Stomach (tissue), 19 donors: ENCODE measurements at places on chromosomes 2 and 18. TPM values are rescaled to one million over a fixed set of nuclear protein-coding genes. Genes with fewer than 3 reads are reported as not detected.

DNA sequence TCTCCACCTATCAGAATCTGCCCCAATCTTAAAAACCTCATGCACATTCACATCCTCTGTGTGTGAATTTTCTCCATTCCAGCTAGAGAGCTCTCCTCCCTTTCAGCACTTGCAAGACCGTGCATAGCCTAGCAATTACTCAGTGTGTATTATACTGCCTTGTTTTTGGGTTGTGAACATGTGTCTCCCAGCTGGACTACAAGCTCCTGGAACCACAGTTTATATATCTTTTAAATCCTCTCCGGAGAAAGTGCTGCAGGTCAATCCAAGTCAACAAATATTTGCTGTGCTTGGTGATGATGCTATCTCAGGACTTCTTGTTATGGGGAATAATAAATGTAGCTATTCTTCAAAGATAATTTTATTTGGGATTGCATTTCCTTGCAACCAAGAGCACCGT, 58.2 kb upstream of the MEX3C start:
- DNase-seq = no peak

DNA sequence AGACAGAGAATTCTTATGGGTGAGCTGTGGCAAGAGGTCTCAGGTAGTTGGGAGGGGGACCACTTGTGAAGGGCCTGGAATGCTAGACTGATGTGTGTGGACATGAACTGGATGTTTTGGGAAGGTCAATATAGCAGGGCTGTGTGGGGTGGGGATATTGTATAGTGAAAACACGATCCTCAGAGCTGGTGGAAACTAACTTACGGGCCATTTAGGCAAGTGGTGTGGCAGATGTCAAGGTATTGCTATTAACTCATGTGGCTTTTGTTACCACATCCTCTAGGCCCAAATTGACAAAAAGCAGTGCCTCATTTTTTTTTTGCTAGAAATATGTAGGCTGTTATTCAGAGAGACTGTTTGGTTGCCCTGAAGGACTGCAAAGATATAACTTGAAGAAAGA, 8.0 kb upstream of the GALNT1 start:
- DNase-seq = no peak

GRCh38 chr2:129806990-129807389, 172.5 kb upstream of the RAB6C start:
- no peak for DNase-seq

DNA sequence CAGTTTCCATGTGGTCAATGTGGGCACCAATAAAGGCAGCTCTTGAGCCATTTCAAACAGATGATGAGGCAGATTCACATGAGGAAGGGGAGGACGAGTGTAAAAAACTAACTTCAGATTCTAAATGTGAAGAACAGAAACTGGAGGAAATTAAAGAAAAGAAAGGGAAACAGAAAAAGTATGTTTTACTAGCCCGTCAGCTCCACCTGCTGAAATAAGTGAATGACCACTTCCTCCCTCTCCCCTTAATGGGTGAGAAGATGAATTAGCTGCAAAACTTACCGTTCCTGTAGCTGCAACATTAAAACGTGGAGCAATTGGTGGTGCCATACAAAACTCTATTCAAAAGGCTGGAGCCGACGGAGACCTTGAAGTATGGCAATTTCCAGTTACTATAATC, 203.5 kb downstream of the UXS1 start:
- DNase-seq = no peak

DNA sequence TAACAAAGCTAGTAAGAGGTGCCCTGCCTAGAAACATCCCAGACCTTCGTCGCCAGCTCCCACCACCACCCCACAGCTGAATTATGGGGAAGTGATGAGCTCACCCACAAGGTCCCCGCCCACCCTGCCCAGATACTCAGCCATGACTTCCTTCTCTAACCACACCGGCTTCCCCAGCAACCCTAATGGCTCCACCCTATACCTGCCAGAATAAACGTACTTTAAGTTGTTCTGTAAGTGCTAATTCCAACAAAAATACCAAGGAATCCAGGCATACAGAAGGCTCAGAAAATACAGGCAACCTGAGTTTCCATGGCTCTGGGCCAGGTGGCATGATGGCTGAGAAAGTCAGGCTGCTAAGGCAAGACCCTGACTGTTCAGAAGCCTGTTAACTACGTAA, 39.1 kb downstream of the TMEM163 start:
- DNase-seq = no peak

- DNase-seq = peak; percentile 74
Measured at GRCh38 chr2:26033270-26033817, 540 bp upstream of the RAB10 start.

The ARHGEF33 gene
- not detected for total RNA-seq

DNA sequence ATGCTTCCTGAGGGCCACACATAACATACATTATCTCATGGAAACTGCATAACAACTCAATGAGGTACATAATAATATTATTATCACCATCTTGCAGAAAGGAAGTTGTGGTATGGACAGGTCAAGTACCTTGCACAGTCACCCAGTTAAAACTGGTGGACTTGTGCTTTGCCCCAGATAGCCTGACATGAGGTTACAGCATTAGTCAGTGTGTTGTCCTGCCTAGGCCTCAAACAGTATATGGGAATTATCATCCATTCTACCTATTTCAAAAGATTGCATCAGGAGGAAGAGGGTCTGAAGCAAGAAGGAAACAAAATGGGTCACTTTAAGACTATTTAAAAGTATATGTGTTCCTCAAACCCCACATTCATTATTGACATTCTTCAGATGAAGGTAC, 5.4 kb upstream of the ANTXR1 start:
- no peak for DNase-seq

GRCh38 chr2:138029276-138029675, 65.0 kb downstream of the HNMT start:
- DNase-seq = no peak

DNA sequence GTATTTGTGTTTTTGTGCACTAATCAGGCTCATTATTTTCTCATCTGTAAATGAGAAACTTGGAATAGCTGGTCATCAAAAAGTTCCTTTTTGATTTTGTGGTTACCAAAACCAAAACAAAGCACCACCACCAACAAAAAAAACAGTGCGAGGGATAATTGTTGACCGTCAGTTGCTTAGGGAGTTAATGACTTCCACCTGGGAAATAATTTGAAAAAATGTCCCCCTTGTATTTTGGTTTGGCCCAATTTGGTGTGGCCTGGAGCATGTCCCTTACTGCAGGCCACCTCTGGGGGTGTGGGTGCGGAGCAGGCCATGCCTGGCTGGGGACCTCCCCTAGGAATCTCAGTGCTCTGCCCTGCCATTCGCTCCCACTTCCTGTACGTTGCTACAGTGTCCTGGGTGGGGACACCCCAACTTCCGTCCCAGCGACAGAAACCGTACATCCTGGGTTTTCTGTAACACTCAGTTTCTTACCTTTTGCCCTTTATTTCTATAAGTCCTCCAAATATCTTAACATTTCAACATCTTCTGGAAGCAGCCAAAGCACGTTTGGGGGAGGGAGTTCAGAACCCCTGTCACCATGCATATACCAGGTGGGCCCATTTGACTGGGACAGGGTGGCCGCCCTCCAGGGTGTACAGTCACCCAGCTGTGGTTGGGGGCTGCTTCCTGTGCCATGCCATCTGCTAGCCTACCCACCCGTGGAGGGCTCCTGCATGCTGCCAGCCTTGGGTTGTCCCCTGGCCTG, 31.3 kb downstream of the NCK2 start:
- DNase-seq = no peak

- DNase-seq = no peak
Measured at GRCh38 chr2:133530645-133531044, 37.6 kb downstream of the NCKAP5 start.

- DNase-seq = no peak
Measured at GRCh38 chr18:50468807-50469206, 91.1 kb upstream of the MAPK4 start.

The EPB41L3 gene
- total RNA-seq = 39.3 TPM

The ST6GAL2 gene
- total RNA-seq = 5.8 TPM

The DPYSL5 gene
- 0.55 TPM for total RNA-seq

DNA sequence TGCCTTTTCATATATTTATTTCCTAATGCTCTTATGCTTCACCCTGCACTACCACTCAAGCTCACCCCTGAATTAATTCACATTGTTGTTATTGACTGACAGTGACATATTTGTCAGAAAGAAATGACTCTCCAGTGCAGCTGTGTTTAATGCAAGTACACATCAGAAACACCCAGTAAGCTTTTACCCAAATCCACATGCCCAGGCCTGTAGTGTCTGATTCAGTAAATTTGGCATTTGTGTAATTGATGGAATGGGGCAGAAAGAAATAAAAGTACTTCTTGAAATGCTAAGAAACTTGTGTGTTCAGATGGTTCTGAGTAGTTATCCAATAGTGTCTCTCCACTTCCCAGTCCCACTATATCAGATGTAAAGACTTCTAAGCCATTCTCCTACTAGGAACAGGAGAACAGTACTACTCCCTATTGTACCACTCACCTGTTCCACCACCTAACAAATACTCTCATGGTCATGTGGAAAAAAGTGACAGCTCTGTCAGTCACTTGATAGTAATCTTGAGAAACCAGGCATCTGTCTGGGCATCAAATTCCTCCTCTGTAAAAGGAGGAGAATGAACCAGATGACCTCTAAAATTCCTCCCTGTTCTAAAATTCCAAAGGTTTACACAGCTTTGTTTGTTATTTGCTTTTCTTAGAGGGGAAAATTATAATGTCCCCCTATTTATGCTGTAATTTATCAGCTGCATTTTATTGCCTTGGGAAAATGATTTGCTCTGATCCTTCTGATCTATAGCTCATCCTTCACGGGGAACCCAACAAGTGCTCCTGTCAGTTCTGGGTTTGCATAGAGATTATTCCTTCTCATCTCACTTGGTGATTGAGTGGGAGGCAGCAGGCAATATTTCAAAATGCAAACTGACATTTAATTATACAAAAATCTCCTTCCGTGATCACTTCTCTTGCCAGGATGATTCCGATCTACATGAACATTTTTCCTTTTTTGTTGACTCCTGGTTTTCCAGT, 70.9 kb downstream of the ZNF385B start:
- DNase-seq = no peak

DNA sequence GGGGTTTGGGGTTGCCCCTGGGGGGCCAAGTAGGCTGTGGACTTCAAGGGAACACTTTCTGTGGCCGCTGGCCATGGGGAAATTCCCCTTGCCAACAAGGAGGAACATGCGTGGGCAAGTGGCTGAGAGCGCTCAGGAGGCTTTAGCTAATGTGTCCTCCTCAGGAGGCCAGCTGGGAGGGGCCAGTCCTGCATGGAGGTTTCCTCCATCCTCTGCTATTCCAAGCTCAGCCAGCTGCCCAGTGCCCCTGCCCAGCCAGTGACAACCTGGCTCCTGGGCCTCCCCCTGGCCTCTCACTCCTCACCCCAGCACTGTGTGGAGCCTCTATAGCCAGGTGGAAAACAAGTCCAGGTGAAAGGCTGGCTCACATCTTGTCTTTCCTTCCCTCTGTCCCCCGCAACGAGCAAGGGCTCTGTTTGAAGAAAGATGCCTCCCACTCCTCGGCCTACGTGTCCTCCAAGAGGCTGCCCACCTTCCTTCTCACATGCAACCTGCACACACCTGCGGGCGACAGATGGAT, 64.4 kb upstream of the DAPL1 start:
- no peak for DNase-seq

DNA sequence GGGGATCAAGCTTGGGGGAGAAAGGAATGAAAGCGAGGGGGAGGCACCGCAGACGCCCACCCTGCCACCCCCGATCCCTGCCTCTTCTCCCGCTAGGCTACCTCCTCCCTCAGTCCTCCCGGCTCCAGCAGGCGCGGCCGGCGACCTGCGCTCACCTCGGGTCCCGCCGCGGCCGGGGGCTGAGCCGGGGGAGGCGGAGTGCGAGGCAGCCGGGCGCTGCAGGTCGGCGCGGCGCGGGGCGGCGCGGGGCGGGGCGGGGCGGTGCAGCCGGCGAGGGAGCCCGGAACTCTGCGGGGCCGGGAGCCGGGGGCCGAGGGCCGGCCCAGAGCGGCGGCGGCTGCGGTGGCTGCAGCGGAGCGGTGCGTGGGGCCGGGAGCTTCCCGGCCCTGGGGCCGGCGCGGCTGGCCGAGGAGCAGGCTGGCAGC, 477 bp downstream of the ACVR1 start:
- peak; percentile 66 for DNase-seq

DNA sequence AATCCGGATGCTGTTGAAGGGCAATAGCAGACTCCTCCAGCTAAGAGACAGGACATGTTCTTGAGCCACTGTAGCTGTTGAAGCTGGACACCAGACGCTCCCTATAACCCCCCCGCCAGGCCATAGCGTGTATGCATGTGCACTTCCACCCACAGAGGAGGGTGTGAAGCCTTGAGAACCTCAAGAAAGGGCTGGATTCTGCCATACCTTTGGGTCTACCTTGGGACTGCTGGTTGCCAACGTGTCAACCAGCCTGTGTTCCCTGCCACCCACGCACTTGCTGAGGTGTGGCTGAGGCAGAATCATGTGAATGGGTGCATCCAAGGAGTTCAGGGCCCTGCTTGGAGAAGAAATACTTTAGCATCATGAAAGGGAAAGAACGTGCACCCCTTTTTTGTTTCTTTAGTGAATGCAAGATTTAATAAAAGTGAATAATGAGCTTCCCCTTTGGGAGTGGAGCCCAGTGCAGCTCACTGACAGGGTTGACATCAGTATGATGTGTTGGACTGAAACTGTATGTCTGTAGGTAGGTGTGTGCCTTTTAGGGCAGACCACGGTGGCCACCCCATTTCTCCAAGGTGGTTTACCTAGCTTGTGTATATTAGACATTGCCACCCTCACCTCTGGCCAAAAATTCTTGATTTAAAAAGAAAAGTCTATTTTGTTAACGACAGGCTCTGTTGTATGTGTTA, 198.3 kb downstream of the MGAT5 start:
- no peak for DNase-seq

GRCh38 chr2:46131-46470, 204 bp downstream of the FAM110C start:
- DNase-seq = no peak

The ERBB4 gene
- not detected for total RNA-seq

- DNase-seq = peak; percentile 53
Measured at GRCh38 chr18:79952996-79953559, 1.6 kb upstream of the SLC66A2 start.

- DNase-seq = no peak
Measured at GRCh38 chr2:65452150-65452895, 19.9 kb upstream of the SPRED2 start.

The PTGR3 gene
- total RNA-seq = 10.4 TPM

- no peak for DNase-seq
Measured at GRCh38 chr18:23143016-23143814, 7.9 kb downstream of the CABLES1 start.

The FBXO48 gene
- 0.45 TPM for total RNA-seq

- no peak for DNase-seq
Measured at GRCh38 chr2:191773136-191773535, 73.8 kb downstream of the CAVIN2 start.

- DNase-seq = peak; percentile 33
Measured at GRCh38 chr2:45860136-45861121, 209.0 kb downstream of the PRKCE start.
